ENCODE measurements at places on chromosomes 5 and 9.

GRCh38 chr9:36640771-36641381, 68.2 kb downstream of the MELK start:
- DNase-seq: no peak

GRCh38 chr5:86756839-86757238, 139.1 kb downstream of the COX7C start:
- no peak for DNase-seq

- peak; percentile 9 for DNase-seq
These were observed 95.2 kb downstream of the PLCXD3 start for GRCh38 chr5:41415242-41415641.

DNA sequence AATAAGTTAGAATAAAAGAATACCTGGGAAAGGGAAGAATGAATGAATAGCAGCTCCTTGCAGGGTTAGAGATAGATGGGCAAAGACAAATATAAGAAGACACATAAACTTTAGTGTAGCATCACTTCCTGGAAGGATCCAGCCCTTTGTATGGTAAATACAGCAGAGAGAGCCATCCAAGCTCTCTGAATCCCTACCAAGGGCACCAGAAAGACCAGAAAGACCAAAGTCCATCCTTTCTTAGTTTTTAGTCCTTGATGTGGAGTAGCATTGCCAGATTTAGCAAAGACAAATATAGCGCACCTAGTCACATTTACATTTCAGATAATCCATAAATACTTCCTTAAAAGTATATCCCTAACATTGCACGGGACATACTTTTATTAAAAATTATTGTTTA, 56.1 kb upstream of the C9orf72 start:
- DNase-seq: no peak

GRCh38 chr5:179763215-179763945, 30.4 kb upstream of the LTC4S start:
- peak; percentile 85 for DNase-seq

- DNase-seq: no peak
These were observed 52.6 kb downstream of the NDUFS4 start for GRCh38 chr5:53613061-53613460.

All from fibroblast of skin of right biceps (primary cell).